ENCODE measurements at places on chromosomes 1 and 21.

- DNase-seq: no peak
Observed at GRCh38 chr1:204419064-204419403, 7.4 kb upstream of the PPP1R15B start.

DNA sequence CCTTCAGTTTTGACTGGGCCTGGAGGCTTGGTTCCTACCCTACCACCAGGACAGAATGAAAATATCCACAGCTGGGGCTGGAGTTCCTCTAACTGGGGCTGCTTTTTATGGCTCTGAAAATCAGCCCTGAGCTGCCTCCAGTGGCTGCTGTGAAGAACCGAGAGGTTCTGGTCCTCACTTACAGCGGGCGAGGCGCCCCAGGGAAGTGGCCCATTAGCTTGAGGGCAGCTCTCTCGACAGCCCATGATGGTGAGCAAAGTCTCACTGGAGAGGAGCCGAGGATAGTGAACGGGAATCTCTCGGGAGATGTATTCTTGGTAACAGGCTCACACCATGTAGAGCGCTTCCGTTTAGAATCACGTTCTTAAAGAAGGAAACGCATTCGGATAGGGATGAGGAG lies 459.7 kb downstream of the KIF26B start:
- DNase-seq: no peak

DNA sequence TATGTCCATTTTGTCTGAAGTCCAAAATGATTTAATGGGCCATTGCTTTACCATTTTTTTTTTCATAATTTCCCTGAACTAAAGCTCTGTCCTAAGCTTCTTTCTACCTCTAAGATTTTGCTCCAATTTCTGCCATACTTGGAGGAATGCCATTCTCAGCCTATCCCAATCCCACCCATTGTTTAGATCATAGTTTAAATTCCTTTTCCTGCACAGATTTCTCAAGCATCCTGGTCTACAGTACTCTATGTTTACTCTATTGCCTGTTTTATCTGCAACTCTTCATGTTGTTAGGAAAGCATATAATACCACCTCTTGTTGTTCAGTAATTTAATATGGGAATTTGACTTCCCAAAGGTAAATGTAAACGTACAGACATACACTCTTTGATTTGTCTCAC lies 30.8 kb downstream of the ADAMTS1 start:
- no peak for DNase-seq

GRCh38 chr1:39047374-39048229 lies 21.5 kb downstream of the NDUFS5 start:
- DNase-seq: no peak

DNA sequence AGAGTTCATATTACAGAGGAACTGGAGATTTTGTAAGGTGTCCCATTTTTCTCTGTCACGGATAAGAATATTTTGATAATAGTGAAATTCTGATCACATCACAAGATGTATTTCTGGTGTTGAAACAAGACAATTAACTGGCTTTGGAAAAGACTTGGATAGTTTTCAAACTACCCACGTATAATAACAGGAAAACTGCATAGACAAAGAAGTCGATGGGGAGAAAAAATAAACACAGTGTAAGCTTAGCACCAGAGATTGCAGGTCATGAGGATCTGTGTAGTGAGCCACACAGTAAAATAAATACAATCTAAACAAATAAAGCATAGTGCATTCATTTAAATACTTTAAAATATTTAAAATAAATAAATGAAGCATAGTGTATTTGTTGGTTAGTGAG lies 452.3 kb upstream of the ADAMTS5 start:
- no peak for DNase-seq

GRCh38 chr1:41515131-41515678 lies 30.7 kb upstream of the EDN2 start:
- no peak for DNase-seq

DNA sequence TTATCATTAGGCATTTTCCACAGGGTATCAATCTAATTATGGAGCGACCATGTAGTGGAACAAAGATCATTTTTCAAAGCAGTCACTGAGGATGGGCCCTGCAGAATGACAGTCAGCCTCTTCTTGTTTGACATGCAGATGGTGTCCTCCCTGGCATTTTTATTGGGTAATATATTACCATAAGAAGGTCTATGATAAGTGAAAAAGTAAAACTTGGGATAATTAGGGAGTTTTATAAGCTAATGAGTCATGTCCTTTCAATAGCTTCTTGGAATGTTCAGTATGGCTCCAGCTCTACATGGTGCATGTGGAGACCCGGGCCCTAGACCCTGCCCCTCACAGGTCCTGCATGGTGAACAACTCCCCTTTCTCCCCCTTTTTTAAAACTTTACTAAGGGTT lies 232.2 kb upstream of the COA6 start:
- no peak for DNase-seq

All from stimulated activated CD4-positive, alpha-beta T cell treated with anti-CD3 and anti-CD28 coated beads, Interleukin-12 subunit alpha, Interleukin-12 subunit beta, amount 100 ng/mL, for 4 hours (primary cell).